Bronchial epithelial cell (primary cell): ENCODE measurements at places on chromosomes 2 and 18. TPM values are rescaled to one million over a fixed set of nuclear protein-coding genes. Genes with fewer than 3 reads are reported as not detected.
A peak's percentile ranks its signal among the peaks of the same experiment; 100 is the strongest.

DNA sequence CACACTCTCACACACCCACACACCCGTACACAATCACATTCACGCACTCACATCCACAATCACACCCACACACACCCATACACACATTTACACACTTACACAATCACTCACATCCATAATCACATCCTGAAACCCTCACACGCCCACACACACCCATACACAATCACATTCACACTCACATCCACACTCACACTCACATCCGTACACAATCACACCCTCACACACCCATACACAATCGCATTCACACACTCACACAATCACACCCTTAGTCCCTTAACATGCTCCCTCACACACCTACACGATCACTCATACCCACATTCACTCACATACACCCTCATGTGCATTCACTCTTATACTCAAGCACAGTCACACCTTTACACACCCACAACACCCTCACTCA is 105.8 kb downstream of the ITGB1BP1 start:
- DNase-seq = no peak

GRCh38 chr2:140584471-140584870 is 1546.3 kb downstream of the LRP1B start:
- DNase-seq = no peak

GRCh38 chr2:236449167-236449761 is 120.4 kb upstream of the ACKR3 start:
- DNase-seq = peak; percentile 37

- peak; percentile 5 for DNase-seq
Observed at GRCh38 chr2:103232865-103233264, 471.0 kb downstream of the TMEM182 start.

DNA sequence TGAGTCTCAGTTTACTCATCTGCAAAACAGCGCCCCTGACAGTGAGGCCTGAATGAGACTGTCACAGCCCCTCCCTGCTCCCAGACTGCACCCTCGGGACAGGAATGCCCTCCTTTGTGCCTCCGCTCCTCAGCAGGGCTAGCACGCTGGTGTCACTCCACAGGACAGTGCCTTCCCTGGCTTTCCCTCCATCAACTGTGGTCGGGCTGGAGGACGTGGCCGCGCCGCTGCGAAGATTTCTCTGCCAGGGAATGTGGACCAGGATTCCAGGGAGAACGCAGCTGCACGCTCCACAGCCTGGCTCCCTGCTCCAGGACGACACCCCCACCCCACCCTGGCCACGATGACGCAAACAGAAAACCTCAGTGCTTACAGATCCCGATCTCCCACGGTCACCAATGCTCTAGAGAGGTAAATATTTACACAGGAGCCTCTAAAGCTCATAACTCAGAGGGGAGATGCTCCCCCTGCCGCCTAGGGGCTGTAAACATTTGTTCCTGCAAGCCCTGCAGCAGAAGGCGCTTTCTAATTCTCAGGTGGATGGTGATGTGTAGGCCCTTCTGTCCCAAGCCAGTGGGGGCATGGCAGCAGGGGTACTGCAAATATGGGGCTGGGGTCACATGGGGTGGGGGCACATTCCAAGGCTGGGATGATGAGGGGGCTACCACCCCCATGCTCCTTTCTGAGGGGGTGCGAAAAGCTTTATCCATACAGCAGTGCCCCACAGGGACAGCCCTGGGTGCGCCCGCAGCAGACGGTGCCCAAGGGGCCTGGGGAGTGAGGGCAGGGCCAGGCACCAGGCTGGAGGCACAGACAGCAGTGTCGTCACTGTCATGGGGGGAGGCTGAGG is 12.4 kb downstream of the HS6ST1 start:
- DNase-seq = peak; percentile 88

GRCh38 chr2:38557981-38558380 is 44.7 kb downstream of the HNRNPLL start:
- no peak for DNase-seq

DNA sequence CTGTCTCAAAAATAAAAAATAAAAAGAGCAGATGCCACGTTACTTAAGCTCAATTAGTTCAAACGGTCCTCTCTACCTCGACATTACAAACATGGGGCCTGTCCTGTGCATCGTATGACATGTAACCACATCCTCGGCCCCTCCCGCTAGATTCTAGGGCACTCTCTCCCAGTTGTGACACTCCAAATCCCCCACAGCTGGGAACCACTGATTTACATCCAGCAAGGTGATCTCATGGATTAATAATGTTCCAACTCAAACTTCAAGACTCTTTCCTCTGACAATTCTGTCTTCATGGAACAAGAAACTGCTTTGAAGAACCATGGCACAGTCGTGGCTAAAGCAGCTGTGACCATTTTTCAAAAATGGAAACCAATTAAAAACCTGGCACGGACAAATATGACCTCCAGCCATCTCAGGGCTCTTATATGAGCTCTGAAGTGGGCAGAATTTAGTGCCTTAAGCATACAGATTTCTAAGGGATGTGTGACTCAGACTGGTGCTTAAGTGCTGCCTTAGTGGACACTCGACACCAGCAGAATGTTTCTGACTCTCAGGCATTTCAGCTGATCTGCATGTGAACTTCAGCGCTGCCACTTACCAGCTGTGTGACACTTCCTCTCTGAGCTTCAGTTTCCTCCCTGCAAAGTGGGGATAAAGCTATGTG is 31.7 kb upstream of the ASAP2 start:
- DNase-seq = peak; percentile 85

GRCh38 chr2:99834426-99834825 is 308.0 kb downstream of the AFF3 start:
- DNase-seq = no peak

GRCh38 chr2:108565778-108566375 is 31.6 kb downstream of the LIMS1 start:
- DNase-seq = no peak

DNA sequence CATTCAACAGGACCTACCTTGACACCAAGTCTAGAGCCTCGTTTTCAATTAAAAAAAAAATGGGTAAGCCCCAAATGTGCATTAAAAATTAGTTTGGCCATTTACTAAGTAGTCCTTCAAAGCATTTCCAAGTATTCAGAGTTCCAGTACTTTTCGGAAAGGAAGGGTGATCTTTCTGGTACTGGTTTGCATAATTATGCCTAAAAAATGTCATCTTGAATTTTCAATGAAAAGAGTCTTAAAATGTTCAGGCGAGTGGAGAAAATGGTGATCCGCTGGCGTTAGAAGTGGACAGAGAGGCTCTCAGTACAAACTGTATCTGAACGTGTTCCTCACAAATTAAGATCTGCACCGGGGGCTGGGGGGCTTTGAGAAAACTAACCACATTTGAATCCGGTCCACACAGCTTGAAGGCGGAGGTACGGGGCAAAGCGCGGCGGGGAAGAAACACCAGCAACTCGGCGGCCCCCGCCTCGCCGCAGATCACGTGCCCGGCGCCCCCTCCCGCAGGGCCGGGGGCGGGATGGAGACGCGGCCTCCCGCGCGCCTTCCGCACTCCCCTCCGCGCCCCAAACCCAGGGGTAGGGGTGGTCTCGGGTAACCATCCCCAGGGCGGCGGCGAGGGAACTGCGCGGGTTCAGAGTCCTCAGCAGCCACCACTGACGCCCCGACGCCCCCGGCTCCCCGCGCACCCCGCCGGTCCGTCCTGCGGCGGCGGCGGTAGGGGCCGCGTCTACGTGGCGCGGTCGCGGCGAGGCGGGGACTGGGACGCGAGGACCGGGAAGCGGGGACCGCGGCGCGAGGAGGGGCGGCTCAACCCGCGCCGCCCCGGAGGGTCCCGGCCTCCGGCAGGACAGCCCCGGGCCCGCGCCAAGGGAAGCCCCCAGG is 564 bp downstream of the LPIN2 start:
- DNase-seq = no peak

GRCh38 chr2:146262606-146263005 is 1582.2 kb upstream of the ACVR2A start:
- no peak for DNase-seq

- DNase-seq = peak; percentile 89
Observed at GRCh38 chr18:9825571-9826073, 60.2 kb upstream of the TXNDC2 start.

- peak; percentile 83 for DNase-seq
Observed at GRCh38 chr2:101704046-101704466, 6.5 kb downstream of the MAP4K4 start.

GRCh38 chr2:118732432-118732831 is 115.0 kb downstream of the EN1 start:
- peak; percentile 21 for DNase-seq

- DNase-seq = no peak
Observed at GRCh38 chr18:52322307-52322706, 17.7 kb upstream of the DCC start.

- no peak for DNase-seq
Observed at GRCh38 chr2:232365621-232366321, 12.8 kb upstream of the ALPP start.

DNA sequence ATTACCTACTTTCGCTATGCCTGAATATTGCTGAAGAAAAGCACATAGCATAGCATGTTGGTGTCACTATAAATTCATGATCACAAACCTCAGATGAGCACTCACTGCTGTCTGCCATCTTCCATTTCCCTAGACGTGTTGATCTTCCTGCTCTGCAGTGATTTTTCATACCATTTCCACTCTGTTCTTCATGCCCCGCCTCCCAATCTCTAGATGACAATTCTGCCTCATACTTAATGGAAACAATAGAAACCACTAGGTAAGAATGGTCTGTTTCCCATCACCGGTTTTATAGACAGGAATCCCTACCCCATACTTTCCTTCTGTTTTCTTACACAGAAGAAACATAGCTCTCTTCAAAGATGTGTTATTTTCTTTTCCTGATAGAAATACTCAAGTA is 63.8 kb downstream of the PIK3C3 start:
- no peak for DNase-seq

DNA sequence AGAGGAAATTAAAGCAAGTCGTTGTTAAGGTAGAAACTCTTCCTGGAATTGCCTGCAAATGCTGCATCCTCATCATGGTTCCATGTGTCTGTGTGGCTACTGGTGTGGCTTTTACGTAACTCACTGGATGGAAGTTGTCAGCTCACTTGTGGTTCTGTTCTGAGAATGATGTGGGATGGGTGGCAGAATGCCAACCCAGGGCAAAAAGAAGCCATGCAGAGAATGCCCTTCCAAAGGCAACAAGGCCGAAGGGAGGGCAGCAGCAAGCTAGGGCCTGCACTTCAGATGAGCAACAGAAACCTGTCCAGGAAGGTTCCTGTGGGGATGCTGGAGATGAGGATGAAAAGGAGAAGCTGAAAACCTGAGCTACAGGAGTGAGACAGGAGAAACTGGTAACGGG is 10.4 kb upstream of the NAPG start:
- DNase-seq = peak; percentile 69

GRCh38 chr2:174174741-174175140 is 73.6 kb downstream of the OLA1 start:
- DNase-seq = no peak

DNA sequence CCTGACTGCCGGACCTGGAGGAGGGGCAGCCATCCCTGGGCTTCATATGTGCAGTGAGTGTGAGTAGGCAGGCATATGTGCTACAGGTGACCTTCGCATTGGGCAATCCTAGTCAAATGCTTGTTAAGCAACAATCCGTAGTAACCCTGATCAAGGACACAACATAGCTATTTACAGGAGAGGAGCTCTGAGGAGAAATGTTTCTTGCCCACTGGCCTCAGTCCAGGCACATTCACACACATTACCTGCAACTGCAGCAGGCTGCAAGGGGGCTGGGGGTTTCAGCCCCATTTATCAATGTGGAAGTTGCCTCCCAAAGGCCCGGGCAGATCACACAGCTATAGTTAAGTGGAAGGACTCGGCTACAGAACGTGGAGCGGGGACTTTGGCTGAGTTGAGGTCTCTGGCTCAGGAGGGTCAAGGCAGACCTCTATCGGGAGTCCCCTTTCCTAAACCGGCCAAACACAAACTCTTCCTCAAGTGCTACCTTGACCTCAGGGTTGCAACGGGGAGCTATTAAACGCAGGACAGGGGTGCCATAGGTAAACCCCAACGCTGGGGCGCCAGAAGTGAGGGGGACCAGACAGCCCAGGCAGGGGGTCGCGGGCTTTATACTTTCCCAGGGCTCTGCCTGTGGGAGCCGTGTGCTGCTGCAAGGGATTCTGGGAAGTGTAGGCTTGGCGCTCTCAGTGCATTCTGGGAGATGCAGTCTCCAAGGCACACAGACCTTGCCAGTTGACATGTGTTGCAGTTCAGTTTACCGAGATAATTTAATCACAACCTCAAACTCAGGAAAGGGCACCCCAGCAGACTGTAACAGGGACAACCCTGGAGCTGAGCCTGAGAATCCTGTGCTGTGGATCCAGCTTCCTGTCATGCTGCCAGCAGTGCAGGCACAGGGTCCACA is 9.4 kb downstream of the KHK start:
- peak; percentile 54 for DNase-seq

DNA sequence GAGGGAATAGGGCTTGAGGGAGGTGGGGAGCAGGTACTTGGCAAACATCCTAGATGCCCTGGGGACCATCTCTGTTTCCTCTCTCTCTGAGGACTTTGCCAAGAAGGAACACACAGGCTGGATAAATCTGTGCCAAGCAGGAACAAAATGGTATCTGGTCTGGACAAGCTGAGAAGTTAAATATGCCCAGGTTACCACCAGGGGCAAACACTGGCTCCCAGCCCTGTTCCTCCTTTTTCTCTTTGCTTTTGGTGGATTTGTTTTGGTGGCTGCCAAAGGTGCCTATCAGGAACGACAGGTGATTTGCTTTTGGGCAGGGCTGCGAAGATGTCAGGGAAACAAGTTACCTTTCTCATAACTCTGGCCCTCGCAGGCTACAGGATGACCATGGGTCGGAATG is 227.5 kb upstream of the SMAD2 start:
- no peak for DNase-seq

Gene GPR55
- not detected in 2 replicates for total RNA-seq

Gene TSPYL6
- not detected in 2 replicates for total RNA-seq

Gene CHN1
- 0.64 and 2.6 TPM in 2 replicates for total RNA-seq

Gene KCNS3
- 3.7 and 6.8 TPM in 2 replicates for total RNA-seq

Gene MALT1
- total RNA-seq = 62.4 and 64.6 TPM in 2 replicates

Gene TOGARAM2
- total RNA-seq = under 0.01 TPM in 1 of 2 replicates, not detected in the other

Gene LYG2
- total RNA-seq = not detected in 2 replicates
